ENCODE measurements at places on chromosomes 3 and 15.

DNA sequence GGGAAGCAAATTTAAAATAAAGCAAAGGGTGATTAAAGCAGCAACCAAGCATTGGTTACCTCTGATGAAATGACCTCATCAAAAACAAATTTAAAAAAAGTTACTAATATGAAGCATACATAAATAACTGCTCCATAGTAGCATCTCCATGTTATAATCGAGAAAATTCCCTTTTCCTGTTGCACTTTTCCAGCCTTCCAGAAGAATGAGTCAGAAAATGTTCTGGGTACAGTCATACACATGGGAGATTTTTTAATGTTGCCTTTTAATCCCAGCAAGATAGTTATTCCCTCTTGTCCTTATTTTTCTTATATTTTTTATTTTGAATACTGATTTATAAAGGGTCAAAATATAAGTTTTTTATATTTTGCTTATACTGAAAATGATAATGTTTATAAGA lies 2.6 kb upstream of the TMCO5A start:
- no peak for DNase-seq

DNA sequence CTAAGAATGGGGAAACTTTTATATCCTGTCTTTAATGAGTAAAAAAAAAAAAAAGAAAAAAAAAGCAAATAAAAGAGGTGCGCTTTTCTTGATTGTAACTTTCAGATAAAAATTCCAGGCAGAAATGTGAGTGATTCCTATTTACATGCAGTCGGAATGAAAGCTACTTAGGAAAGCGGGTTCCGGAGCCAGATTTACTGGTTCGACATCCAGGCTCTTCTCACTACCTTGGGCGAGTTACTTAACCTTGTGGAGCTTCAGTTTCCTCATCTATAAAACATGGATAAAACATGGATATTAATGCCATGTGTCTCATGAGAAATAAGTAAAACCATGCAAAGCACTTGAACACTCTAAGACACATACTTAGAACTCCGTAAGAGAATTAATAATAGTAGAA lies 169.2 kb downstream of the TP63 start:
- DNase-seq: no peak

DNA sequence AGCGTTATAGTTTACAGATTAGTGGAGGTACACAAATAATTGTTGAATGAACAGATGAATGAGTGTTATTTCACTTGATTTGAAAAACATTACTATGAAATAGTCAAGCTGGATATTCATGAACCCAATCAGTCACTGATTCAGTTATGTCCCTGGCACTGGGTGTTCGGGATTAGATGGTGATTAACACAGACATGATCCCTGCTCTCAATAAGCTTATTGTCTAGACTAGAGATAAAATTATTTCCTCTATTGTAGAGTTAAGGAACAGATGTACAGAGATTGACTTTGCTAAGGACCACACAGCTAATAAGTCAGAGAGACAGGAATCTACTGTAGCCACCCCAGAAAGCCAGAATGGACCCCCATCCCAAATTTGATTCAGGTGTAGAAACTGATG lies 963 bp downstream of the GRAMD1C start:
- no peak for DNase-seq

- no peak for DNase-seq
Measured at GRCh38 chr3:115626721-115627120, 3.4 kb downstream of the GAP43 start.

DNA sequence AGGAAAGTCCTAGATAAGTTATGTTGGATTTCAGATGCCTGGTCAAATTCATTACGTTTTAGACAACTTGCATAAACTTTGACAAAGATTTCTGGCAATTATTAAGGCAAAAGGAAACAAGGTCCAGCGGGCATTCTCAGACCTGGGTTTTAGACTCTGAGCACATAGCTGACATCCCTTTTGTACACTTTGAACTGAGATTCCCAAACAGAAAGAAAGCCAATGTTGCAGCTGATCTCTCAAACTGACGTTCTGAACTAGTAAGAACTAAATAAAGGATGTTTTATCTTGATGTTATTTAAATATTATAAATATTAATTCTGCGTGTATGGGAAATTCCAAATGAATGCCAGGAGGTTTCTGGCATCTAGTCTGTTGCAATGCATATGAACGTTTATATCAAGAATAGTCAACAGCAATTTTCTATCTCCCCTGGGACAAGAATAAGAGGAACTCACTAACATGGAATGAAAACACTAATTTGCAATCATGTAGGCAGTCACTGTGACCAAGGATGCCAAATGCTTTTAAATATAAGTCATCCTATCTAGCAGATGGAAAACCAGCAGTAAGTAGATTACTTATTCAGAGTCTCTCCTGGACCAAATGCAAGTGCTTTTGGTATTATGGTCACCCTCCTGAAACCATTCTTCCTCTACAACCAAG lies 202.1 kb downstream of the GREM1 start:
- peak; percentile 45 for DNase-seq

DNA sequence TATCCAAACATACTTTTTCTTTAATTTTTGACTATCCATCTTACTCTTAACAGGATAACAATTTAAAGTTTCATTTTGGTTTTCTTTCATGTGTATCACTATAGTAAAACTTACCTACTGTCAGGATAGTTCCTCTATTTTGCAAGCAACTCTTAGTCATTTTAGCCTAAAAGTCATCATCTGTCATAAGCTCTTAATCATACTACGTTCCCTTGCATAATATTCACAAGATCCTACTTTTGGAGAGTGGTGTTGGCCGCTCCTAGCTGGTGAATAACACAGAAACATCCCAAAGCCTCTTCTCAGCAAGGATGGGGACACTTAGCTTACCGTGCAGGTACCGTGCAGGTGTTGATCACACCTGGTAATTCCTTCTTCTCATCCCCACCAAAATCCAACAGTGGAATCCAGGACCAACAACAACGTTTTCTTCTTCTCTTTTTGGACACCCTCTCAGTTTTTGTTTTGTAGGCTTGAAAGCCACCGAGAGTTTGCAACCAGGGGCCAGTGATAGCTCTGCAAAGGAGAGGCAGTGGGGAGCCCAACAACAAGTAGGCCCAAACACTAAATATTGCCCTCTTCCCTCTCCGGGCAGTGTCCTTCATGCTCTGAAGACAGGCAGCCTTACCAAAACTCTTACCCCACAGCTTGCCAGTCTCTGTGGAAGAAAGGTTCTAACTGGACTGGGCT lies 433 bp downstream of the FILIP1L start:
- no peak for DNase-seq

DNA sequence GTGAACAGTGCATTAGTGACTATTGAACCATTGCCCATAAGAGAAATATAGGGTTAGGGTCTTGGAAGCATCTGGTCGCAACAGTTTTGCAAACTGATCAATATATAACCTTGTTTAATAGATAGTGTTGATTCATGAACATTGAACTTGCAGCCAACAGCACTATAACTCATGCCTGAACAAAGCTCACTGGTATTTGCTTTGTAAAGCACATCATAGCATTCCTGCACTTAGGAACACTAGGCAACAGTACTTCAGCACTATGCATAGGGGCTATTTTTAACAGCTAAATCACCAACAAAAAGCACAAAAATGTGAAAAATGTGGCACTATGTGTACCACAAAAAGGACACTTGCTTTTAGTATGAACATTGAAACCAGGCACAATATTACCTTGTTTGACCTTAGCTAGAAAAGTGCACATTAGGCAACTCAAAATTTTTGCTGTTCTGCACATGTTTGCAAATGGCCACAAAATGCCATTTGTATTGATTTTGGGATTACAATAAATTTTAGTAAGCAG lies 68.0 kb downstream of the OXNAD1 start:
- DNase-seq: no peak

DNA sequence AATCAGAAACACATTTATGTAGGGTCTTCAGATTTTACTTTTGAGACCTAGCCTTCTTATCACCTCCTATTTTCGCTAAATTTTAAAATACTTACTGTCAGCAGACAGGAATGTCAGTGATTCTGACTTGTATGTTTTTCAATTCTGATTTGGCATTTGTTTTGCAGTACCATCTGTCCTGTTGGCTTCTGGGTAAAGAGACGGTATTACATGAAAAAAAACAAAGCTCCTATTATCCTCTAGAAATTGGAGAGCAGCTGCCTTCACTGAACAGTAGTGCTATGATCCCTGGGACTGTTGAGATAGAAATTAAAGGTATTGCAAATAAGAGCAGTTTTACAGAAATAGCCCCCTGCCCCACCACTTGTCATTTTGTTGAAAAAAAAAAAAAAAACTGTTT lies 8.4 kb downstream of the ARMC8 start:
- no peak for DNase-seq

- peak; percentile 34 for DNase-seq
Measured at GRCh38 chr15:70761931-70762468, 1.4 kb downstream of the UACA start.

GRCh38 chr3:64178419-64178818 lies 46.8 kb downstream of the PRICKLE2 start:
- DNase-seq: no peak

GRCh38 chr15:56758770-56759449 lies 25.6 kb upstream of the ZNF280D start:
- DNase-seq: peak; percentile 18

DNA sequence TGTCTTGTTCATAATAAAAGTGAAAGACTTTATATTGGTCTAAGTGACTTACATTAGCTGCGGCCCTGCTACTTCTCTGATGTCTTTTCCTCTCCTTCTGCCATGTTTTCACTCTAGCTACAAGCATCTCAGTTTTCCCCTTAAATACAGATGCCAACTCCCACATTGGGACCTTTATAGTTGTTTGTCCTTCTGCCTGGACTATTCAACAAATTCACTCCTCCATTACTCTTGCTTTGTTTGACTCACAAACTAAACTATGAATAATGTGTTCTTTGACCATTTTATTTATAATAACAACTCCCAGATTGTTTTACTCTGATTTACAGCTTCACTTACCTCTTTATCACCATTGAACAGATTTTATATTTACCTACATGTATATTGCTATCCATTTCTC lies 1369.9 kb downstream of the SI start:
- DNase-seq: no peak

DNA sequence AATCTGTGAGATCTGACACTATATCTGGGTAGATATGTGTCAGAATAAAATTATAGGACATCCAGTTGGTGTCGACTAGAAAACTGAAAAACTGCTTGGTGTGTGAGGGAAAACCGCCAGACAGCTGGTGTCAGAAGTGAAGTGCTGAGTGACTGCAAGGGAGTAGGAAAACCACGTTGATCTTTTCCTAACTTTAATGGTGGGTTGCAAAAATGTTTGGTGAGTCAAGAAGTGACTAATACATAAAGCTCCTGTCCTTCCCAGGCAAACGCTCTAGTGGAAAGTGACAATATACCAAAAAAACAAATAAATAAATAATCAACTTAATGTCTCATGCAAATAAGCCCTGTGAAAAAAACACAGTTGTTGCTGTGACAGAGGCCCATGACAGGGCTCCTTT lies 7.3 kb upstream of the CD96 start:
- no peak for DNase-seq

- DNase-seq: no peak
Measured at GRCh38 chr3:78845605-78846004, 922.2 kb downstream of the ROBO1 start.

- no peak for DNase-seq
Measured at GRCh38 chr3:128736601-128737000, 10.6 kb downstream of the RAB7A start.

- DNase-seq: no peak
Measured at GRCh38 chr3:122481390-122481789, 33.3 kb downstream of the KPNA1 start.

GRCh38 chr15:68389041-68389930 lies 42.7 kb downstream of the ITGA11 start:
- no peak for DNase-seq

GRCh38 chr15:83061680-83062079 lies 5.4 kb downstream of the BTBD1 start:
- DNase-seq: no peak

DNA sequence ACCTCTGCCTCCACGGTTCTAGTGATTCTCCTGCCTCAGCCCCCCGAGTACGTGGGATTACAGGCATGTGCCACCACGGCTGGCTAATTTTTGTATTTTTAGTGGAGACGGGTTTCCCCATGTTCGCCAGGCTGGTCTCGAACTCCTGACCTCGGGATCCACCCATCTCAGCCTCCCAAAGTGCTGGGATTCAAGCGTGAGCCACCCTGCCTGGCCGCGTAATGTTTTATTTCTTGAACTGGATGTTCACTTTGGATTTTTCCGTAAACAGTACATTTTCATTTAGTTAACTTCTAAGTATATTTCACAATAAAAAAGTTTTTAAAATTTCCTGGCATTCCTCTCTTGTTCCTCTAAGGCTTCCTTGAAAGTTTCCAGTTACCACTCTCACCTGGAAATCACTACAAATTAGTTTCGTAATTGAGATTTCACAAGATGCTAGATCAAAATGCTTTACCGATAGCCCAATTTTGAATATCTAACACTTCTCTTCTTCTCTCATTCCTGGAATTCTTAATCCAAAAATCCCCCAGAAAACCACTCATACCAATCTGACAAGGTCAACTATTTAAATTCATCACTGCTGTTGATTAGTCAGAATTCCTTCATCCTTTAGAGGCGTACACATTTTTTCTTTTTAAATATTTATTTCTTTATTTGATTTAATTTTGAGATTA lies 44.7 kb upstream of the INO80 start:
- DNase-seq: no peak

- DNase-seq: no peak
Measured at GRCh38 chr15:98968576-98968975, 39.0 kb downstream of the PGPEP1L start.

- no peak for DNase-seq
Measured at GRCh38 chr3:121710347-121710746, 39.2 kb downstream of the GOLGB1 start.

DNA sequence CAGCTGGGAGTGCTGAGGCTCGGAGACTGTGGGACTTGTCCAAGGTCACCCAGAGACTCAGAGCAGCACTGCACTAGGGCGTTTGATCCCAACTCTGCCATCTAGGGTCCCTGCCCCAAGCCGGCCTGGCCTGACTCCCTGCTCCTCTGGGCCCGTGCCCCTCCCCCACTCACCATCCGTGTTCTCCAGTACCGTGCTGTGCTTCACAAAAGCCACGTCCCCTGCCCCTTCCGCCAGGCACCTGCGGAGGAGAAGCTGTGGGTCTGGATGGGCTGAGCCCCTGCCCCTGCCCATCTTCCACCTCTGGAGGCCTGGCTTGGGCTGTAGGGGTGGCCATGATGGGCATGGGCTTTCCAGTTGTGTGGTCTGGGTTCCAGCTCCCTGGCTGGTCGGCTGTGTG lies 8.4 kb downstream of the MELTF start:
- no peak for DNase-seq

- peak; percentile 52 for DNase-seq
Measured at GRCh38 chr15:68819495-68820294, 1.0 kb downstream of the ANP32A start.

DNA sequence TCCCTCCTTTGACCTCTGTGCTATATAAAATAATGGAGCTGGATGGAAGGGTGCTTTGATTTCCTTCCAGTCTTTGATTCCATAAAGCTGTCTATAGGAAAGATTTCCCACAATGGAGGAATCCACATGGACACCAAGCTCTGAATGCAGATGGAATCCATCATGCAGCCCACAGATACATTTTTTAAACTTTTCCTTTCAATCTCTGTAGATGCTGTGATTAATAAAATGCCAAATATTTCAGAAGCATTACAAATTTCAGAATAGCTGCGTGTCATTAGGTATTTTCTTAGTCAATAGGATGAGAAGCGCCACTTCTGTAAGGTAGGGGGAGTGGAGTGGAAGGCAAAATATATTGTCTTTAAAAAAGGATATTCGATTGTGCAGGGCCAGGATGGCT lies 489.0 kb downstream of the NTRK3 start:
- DNase-seq: no peak

GRCh38 chr3:37545479-37545878 lies 316.2 kb upstream of the CTDSPL start:
- no peak for DNase-seq

GRCh38 chr3:180457225-180457624 lies 144.7 kb upstream of the TTC14 start:
- no peak for DNase-seq

Data from ACHN (cell line).